ENCODE measurements at places on chromosomes 4 and X.

- DNase-seq = no peak
Observed at GRCh38 chr4:4625488-4625887, 83.6 kb upstream of the STX18 start.

DNA sequence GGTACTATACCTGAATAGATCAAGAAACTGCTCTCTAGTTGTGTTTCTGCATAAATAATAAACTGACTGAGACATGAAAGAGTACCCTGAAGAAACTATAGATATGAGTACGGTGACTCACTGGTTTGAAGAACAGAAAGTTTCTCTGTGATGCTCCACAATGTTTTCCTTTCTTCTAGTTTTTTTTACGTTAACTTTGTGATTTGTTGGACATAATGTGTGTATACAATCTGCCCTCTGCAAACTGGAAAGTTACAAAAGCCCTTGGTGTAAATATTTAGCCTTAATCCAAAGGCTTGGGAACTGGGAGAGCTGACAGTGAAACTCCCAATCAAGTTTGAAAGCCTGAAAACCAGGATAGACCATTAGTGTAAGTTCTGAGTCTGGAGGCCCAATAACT is 31.6 kb upstream of the PAPSS1 start:
- no peak for DNase-seq

DNA sequence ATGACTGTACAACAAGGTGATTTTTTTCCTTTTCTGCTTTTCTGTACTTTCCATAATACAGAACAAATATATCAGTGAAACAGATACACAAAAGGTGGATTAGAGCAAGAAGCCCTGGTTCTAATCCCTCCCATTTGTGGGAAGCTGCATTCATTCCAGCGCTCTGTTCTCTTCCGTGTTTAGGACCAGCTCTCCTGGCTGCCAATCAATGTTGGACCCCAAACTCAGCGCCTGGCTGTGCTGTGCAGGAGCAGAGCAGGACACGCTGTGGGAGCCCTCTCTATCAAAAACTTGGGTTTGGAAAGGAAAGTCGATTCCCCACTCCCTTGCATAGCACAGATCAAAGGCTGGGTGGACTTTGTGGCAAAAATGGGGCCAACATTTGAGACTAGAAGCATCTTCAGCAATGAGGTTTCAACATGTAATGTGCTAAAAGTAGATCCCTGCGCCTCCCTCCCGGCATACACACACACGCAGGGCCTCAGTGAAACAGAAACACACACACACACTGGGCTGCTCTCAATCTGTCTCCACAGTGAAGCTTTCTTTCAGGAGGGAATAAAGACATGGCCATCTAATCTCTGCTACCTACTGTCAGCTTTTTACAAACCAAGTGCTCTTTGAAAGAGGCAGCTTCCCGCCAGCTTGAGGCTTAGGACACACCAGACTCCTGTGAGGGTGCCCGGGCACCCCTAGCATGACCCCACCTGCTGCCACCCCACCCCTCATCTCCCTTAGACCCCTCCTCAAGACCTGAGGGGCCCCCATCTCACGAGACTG is 12.2 kb downstream of the WDR1 start:
- DNase-seq = no peak

DNA sequence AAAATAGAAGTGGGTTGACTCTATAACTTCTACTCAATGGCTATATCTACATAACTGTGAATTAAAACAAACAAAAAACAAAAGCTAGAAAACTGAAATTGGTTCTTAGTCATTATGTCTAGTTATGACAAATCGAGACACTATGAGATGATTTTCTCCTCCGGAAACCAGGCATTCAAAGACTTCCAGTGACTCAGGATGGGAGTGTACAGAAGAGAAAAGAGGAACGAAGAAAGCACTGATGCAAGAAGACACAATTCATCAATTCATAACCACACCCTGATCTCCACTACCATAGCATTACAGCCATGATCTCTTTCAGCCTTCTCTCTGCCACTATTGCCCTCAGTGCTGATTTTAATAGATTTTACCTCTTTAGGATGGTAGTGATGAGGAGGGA is 253.6 kb downstream of the CBLL2 start:
- no peak for DNase-seq

DNA sequence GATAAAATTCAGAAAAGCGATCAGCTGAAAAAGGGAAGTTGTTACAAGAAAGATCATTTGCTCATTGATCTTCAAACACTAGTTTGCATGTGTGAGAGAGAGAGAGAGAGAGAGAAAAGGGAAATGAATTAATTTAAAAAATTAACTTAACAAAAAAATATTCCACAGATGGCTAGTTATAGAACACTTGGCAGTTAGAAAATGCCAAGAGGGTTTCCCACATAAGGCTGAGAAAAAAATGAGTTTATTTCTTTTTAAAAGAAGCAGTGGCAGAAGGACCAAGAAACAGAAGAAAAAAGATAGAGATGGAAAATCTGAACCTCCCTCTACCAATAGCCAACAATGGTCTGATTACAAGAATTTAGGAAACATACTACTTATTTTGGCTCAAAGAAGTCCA is 47.1 kb downstream of the FGF13 start:
- DNase-seq = no peak

DNA sequence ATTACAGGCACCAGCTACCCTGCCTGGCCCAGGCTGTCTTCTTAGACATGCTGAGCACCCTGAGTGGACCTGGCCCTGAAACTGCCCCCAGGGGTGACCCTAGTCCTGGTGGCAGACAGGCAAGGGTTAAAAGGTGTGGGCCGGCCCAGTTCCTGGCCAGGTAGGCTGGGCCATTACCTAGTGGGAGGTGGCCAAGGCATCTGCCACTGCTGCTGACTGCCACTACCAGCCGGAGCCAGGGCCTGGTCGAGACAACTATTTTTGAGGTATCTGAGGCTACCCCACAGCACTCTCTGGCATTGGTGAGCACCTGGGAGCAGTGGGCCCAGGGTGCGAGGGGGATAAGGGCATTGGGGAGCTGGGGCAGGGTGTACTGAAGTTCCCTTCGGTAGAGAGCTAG is at the start of gene CCDC120:
Gene CCDC120, plus strand, starts transcription at position 206 of the 400 bp plus-strand sequence. CDS start 3,043 bp downstream, outside the sequence.
- no peak for DNase-seq
